Stimulated activated CD4-positive, alpha-beta T cell treated with anti-CD3 and anti-CD28 coated beads, TNF-alpha, amount 100 ng/mL, for 48 hours (primary cell): ENCODE measurements at places on chromosomes 1 and 21.

DNA sequence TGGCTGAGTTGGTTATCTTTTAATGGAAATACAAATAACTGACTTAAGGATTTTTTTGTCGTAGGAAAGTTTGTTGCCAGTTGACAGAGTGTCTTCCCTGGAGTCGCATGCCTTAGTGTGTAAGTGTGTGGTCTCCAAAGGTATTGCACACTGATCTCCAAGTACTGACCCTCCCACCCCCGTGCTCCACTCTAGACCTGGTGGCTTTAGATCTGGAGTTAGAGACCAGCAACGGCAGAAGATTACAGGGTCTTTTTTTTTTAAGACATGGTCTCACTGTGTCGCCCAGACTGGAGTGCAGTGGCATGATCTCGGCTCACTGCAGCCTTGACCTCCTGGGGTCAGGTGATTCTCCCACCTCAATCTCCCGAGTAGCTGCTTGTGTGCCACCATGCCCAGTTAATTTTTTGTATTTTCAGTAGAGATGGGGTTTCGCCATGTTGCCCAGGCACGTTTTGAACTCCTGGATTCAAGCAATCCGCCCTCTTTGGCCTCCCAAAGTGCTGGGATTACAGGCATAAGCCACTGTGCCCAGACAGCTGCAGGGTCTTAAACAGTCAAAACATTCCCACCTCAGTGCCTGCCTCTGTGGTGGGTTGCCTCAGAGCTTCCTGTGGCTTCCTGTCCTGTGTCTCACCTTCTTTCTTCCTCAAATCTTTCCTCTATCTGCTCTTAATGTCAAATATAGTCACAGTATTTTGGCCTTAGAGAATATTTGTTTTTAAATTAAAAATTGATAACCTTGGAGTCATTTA lies 6.9 kb downstream of the TRAPPC10 start:
- no peak for DNase-seq

DNA sequence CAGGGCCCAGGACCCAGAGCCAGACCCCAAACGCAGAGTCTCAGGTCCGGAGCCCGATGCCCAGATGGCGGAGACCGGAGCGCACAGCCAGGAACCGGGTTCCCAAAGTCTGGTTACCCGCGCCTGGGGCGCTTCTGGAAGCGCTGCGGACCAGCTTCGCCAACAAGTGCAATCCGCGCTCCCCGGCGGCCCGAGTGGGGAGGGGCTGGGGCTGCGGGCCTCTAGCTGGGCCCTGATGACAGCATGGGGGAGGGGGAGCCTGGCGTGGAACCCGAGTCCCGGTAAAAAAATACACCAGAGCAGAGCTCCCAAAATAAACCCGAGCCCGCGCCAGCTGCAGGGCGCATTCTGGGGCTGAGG lies 494 bp downstream of the NT5C1A start:
- DNase-seq = no peak

- DNase-seq = no peak
Measured at GRCh38 chr21:27675306-27675705, 708.4 kb upstream of the ADAMTS5 start.

DNA sequence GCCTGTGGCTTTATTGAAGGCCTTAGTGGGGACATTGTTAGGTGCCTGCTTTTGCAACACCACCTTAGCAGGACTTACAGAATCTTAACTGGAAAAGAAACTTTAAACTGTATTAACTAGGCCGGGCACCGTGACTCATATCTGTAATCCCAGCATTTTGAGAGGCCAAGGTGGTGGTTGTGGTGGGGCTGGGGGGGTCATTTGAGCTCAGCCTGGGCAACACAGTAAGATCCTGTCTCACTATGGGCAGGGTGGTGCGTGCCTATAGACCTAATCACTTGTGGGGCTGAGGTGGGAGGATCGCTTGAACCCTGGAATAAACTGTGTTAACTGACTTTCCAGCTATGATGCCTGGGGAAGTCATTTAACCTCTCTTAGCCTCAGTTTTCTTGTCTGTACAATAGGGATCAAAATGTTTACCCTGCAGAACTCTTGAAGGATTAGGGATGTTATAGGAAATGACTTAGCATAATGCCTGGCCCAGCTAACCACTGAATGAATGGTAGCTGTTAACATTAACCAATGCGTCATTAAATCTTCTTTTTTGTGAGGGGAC lies 39.5 kb downstream of the IER5 start:
- DNase-seq = no peak

- DNase-seq = no peak
Measured at GRCh38 chr1:102529446-102529845, 532.7 kb upstream of the OLFM3 start.
